Stimulated activated CD4-positive, alpha-beta T cell treated with anti-CD3 and anti-CD28 coated beads, Interleukin-2, amount 100 ng/mL, for 4 hours (primary cell): ENCODE measurements at places on chromosomes 7 and 10.

GRCh38 chr7:27547401-27547800 lies 115.3 kb downstream of the HIBADH start:
- no peak for DNase-seq

- DNase-seq, result no peak
Observed at GRCh38 chr10:52870562-52870961, 98.0 kb upstream of the MBL2 start.

GRCh38 chr10:77506517-77507200 lies 130.9 kb downstream of the KCNMA1 start:
- no peak for DNase-seq

- DNase-seq, result no peak
Observed at GRCh38 chr10:119595134-119595675, 1.6 kb downstream of the TIAL1 start.

DNA sequence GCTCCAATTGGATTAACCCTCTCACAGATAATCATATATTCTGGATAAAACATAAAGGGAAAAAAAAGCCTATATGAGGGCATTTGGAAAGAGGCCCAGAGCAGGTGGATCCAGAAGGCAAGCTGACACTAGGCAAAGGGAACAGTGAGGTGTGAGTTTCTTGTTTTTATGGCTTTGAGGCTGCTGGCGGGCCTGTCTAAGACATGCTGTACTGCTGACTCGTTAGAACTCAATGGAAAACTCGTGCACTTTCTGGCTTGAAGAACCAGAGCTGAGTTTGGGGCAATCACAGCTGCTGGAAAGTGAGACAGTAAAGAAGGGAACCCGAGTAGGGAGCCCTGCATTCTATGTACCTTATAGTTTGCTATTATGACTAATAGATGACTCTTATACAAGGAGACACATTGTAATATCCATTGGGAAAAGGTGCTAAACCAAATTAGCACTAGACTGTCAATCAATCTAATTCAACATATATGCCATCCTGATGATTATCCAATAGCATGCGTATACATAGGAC lies 637.1 kb downstream of the GATA3 start:
- DNase-seq, result no peak
